ENCODE measurements at places on chromosomes 11 and 22. TPM values are rescaled to one million over a fixed set of nuclear protein-coding genes. Genes with fewer than 3 reads are reported as not detected.
A peak's percentile ranks its signal among the peaks of the same experiment; 100 is the strongest.

DNA sequence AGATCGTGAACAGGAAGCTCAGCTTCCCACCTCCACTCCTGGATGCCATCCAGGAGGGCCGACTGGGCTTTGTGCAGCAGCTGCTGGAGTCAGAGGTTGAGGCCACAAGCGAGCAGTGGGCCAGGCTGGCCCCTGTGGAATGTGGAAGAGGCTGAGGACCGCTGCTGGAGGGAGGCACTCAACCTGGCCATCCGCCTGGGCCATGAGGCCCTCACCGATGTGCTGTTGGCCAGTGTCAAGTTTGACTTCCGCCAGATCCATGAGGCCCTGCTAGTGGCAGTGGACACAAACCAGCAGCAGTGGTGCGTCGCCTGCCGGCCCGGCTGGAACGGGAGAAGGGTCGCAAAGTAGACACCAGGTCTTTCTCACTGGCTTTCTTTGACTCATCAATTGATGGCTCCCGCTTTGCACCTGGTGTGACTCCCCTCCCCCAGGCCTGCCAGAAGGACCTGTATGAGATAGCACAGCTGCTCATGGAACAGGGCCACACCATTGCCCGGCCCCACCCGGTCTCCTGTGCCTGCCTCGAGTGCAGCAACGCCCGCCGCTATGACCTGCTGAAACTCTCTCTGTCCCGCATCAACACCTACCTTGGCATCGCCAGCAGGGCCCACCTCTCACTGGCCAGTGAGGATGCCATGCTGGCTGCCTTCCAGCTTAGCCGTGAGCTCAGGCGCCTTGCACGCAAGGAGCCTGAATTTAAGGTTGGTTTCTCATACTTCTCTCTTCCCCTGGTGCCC, 24.9 kb downstream of the ART5 start:
- H3K4me1 ChIP-seq = no peaks in the 10 kb centered on the region
- no peak for DNase-seq
- H3K36me3 ChIP-seq = no peaks in the 10 kb centered on the region
- no peak overlapping the region for H3K27ac ChIP-seq

Gene MPEG1
- total RNA-seq = not detected

Gene CHST1
- not detected for total RNA-seq

GRCh38 chr22:30045901-30046715, 34.2 kb upstream of the HORMAD2 start:
- no peak overlapping the region for H3K27ac ChIP-seq
- peaks cover 32% of the 10 kb centered on the region for H3K4me1 ChIP-seq
- peaks cover 24% of the 10 kb centered on the region for H3K36me3 ChIP-seq
- H3K4me3 ChIP-seq = no peak overlapping the region
- H3K27me3 ChIP-seq = no peaks in the 10 kb centered on the region

DNA sequence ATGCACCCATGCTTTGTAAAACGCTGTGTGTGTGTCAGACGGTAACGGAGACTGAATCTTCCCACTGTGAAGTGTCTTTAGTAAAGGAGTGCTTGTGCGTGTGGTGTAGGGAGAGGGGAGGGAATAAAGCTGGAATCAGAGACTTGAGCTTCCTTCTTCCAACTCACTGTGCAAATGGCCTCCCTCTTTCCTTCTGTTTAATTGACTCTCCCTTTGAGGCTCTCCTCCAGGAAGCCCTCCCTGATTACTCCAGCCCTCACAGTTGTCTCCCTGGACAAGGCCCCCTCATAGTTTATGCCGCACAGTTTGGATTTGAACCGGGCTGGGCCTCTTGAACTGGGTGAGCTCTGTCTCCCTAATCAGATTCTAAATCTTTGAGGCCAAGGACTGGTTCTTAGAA, 23.0 kb upstream of the KCNJ11 start:
- peaks cover 55% of the 10 kb centered on the region for H3K27me3 ChIP-seq
- DNase-seq = no peak
- H3K4me3 ChIP-seq = no peak overlapping the region
- peak overlapping the region; percentile 17 for H3K27ac ChIP-seq
- peaks cover 11% of the 10 kb centered on the region for H3K4me1 ChIP-seq

Measured in Calu3 (cell line).